ENCODE measurements at places on chromosomes 3 and 15.

DNA sequence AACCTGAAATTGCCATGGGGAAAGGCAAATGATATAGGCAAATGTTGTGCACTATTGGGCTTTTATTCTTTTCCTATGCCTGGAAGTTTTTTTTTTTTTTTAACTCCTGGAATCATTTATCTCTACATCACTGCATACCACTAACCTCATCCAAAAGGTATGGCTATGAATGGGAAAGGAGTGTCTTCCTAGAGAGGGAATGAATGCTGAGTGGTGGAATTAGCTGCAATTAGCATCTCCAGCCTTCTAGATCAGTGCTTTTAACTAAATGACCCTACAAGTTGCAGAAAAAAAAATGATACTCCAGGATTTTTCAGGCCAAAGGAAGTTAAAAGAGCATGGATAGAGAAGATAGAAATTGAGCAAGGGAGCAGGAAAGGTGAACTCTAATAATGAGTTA, 429.8 kb upstream of the PDZRN3 start:
- H3K4me1 ChIP-seq, result no peaks in the 10 kb centered on the region
- H3K27ac ChIP-seq, result no peak overlapping the region
- H3K36me3 ChIP-seq, result no peaks in the 10 kb centered on the region

DNA sequence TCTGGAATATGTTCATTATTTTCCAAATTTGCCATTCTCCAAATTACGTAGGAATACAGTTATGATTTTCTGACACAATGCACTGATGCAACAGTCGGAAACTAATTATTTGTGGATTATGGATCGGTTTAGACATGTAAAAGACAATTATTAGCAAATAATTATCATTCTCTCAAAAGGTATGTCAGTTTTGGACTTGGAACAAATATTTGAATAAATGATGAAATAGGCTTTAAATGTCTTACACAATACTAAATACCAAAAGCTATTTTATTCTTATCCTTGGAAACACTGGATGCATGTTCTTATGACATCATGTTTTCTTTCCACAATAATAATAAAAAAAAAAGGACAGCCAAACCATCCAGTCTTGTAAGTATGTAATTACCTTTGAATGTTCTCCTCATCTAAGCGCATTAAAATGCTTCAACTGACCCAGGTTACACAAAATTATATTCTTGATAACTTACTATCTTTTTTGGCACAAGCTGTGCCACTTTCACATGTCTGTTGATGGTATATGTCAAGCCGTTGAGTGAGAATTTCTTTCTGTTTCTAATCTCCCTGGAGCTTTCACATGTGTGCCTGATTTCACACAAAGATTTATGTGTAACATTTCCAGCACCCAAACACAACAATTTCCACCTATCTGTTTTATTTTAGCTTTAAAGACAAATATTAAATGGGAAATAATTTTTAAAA, 238.5 kb upstream of the ZNF385D start:
- no peaks in the 10 kb centered on the region for H3K27me3 ChIP-seq
- no peak overlapping the region for H3K27ac ChIP-seq
- H3K36me3 ChIP-seq, result no peaks in the 10 kb centered on the region
- no peaks in the 10 kb centered on the region for H3K4me1 ChIP-seq
- DNase-seq, result no peak

DNA sequence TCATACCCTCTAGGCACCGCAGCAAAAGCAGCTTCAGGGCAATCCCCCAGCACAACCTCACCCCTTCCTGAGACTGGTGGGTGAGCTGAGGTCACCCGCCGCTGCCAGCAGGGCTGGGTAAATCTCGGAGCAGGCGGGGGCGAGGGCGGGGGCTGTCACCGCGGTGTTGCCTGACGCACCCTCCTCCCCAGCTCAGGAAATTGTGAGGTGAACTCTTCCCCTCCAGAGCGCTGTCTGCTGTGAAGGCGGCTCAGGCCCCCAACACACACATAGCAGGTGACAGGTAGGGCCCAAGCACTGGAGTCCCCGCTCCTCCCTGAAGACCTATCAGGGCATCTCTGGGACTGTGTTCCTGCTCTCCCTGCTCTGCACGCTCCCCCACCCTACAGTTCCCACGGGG, 30.2 kb upstream of the FURIN start:
- H3K27ac ChIP-seq, result peak overlapping the region; percentile 72
- no peak overlapping the region for H3K4me3 ChIP-seq
- H3K4me1 ChIP-seq, result peaks cover 40% of the 10 kb centered on the region
- no peaks in the 10 kb centered on the region for H3K36me3 ChIP-seq

- peak; percentile 69 for DNase-seq
- no peaks in the 10 kb centered on the region for H3K4me1 ChIP-seq
- no peak overlapping the region for H3K4me3 ChIP-seq
- H3K36me3 ChIP-seq, result peaks cover 22% of the 10 kb centered on the region
Measured at GRCh38 chr3:33131331-33132018, 17.7 kb downstream of the CRTAP start.

DNA sequence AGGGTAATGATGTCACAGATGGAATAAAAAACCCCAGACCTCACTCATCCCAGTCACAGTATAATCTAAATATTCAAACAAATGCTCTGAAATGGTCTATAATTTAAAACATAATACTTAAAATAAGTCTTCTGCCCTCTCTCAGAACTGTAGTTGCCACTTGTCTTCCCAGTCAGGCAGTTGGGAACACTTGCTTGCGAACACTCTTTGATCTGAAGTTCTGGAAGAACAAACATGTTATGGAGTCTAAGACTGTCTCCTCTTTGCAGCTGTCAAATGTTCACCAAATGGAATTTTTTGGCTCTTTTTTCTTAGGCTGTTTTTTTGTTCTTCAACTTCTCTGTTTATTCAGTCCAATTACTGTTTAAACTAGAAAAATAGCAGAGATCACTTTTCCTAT, 711.1 kb upstream of the GOLIM4 start:
- no peak for DNase-seq
- H3K27ac ChIP-seq, result no peak overlapping the region
- no peaks in the 10 kb centered on the region for H3K36me3 ChIP-seq
- H3K4me1 ChIP-seq, result no peaks in the 10 kb centered on the region

DNA sequence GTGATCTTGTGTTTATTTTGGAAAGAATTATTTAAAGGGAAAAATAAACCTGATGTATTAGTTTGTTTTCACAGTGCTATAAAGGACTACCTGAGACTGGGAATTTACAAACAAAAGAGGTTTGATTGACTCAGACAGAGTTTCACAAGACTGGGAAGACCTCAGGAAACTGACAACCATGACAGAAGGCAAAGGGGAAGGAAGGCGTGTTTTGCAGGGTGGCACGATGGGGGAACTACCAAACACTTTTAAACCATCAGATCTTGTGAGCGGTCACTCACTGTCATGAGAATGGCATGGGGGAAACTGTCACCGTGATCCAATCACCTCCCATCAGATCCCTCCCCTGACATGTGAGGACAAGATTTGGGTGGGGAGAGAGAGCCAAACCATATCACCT, 87.0 kb downstream of the TP63 start:
- no peaks in the 10 kb centered on the region for H3K27me3 ChIP-seq
- no peaks in the 10 kb centered on the region for H3K4me1 ChIP-seq
- H3K27ac ChIP-seq, result no peak overlapping the region
- H3K4me3 ChIP-seq, result no peak overlapping the region

- H3K4me3 ChIP-seq, result no peak overlapping the region
- no peaks in the 10 kb centered on the region for H3K36me3 ChIP-seq
- no peak for DNase-seq
- H3K27me3 ChIP-seq, result no peaks in the 10 kb centered on the region
- H3K27ac ChIP-seq, result no peak overlapping the region
Measured at GRCh38 chr3:62601238-62602070, 228.1 kb upstream of the FEZF2 start.

DNA sequence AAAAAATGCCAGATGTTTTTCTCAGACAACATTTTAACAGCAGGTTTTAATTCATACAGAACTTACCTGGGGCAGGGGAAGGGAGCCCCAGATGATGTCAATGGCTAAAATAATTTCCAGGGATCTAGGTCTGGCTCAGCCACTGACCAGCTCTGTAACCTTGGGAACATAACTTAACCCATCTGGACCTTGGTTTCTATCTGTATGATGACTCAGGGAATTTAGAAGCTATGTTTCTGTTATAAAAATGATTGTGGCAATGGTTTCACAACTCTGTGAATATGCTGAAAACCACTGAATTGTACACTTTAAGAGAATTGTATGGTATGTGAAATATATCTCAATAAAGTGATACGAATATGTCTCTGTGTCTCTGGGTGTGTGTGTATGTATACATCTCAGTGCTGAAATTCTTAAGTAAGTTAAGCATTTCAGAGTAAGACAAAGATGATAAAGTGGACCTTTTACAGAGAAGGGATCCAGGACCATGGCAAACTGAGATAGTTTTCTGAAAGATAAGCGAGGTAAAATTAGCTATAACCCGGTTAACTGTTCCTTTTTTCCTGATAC, 2.9 kb downstream of the SH3GL3 start:
- DNase-seq, result no peak
- peaks cover 16% of the 10 kb centered on the region for H3K4me1 ChIP-seq
- H3K4me3 ChIP-seq, result no peak overlapping the region
- H3K36me3 ChIP-seq, result no peaks in the 10 kb centered on the region
- peaks cover 3% of the 10 kb centered on the region for H3K27me3 ChIP-seq
- no peak overlapping the region for H3K27ac ChIP-seq

DNA sequence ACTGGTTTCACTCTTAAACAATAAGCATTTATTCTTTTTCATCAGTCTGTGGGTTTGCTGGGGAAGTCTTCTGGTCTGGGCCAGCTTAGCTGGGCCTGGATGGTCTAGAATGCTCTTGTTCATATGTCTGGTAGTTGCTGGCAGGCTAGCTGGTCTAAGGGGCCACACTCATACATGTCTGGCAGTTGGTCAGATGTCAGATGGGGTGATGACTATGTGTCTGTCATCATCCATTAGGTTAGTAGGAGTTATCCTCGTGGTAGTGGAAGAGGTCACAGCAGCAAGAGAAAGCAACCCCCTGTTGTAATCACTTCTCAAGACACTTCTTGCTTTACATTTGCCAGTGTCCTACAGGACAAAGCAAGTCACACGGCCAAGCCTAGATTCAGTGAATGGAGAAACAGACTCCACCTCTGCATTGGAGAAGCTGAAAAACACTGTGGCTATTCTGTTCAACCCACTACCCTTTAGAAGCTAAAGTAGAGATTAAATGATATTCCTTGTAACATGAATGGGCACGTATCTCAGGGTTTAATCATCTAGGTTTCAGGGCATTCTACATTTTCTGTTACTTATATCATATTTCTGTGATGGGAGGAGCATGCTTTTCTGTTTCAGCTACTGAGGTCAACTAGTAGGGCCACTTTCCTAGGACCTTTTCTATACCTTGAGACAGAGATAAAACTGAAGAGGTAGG, 5.5 kb upstream of the ARID3B start:
- DNase-seq, result no peak
- peaks cover 9% of the 10 kb centered on the region for H3K4me1 ChIP-seq
- H3K27ac ChIP-seq, result no peak overlapping the region
- no peaks in the 10 kb centered on the region for H3K27me3 ChIP-seq
- no peaks in the 10 kb centered on the region for H3K36me3 ChIP-seq

- no peak overlapping the region for H3K27ac ChIP-seq
- DNase-seq, result no peak
- peaks cover 11% of the 10 kb centered on the region for H3K4me1 ChIP-seq
- no peaks in the 10 kb centered on the region for H3K36me3 ChIP-seq
Measured at GRCh38 chr3:172751175-172751704, 714 bp downstream of the ECT2 start.

DNA sequence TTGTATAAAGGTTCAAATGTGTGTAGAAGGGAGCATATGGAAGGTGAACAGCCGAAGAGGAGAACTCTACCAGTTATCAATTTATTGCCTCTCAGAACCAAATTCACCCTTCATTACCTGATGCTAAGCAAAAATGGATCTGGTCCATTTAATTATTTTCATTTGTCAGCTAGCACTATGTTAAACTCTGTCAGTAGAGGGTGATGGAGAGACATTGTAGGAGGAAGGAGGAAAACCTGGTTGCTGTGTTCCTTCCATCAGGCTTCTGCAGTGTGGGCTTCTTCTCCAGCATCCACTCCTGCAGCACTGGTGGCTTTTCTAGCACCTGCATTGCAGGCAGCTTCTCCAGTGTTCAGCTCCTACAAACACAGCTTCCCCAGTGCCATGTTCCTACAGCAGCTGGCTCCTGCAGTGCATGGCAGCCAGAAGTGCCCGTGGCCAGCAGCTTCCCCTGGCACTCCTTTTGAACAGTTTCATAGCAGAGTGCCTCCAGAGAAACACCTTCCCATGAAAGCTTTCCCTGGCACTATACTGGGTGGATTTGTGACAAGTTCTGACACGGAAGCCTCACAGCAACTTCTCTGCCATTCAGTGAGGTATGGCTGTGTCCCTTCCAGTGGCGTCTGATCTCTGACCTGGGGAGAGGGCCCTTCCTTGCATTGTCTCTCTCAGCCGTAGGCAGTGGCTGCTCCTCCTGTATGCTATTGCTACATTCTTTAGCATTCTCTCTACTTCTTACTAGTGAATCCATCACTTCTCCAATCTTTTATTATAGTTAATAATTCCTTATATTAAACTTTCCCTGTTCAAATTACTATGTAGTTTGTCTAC, 14.6 kb upstream of the IL17RD start:
- H3K27ac ChIP-seq, result no peak overlapping the region
- no peaks in the 10 kb centered on the region for H3K27me3 ChIP-seq
- H3K4me3 ChIP-seq, result no peak overlapping the region
- H3K4me1 ChIP-seq, result no peaks in the 10 kb centered on the region

GRCh38 chr3:46929324-46929723, 47.2 kb downstream of the CCDC12 start:
- no peak for DNase-seq
- H3K27ac ChIP-seq, result peak overlapping the region; percentile 30
- no peaks in the 10 kb centered on the region for H3K27me3 ChIP-seq
- peaks cover 19% of the 10 kb centered on the region for H3K36me3 ChIP-seq
- H3K4me1 ChIP-seq, result peaks cover 94% of the 10 kb centered on the region
- no peak overlapping the region for H3K4me3 ChIP-seq

DNA sequence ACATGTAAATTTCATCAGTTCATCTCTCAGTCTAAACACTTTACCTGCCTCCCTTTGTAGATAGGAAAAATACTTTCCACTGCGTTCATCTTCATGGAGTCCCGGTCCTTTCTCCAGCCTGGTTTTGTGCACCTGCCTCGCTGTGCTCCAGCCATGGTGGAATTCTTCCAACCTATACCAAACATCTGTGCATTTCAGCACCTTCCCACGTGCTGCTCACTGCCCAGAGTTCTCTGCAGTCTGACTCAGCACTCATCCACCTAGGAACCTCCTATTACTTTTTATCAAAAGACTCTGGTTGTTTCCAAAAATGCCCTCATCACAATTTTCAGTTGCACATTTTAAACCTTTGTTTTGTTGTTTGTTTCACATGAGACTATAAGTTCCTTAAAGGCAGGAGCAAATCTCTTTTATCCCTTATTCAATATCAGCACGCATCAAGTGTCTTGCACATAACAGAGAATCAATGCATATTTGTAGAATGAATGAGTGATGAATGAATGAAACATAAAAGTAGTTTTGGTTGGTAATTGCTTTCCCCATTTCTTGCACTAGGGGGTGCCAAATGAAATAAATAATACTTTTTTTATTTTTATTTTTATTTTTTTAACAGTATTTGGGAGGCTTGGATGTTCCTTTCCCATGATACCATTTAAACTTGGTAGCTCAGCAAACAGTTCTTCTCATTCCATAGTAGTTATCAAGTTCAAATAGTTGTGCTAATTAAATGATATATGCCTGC, 30.2 kb upstream of the ADAMTS9 start:
- H3K4me3 ChIP-seq, result no peak overlapping the region
- H3K27ac ChIP-seq, result no peak overlapping the region
- no peaks in the 10 kb centered on the region for H3K27me3 ChIP-seq
- H3K36me3 ChIP-seq, result no peaks in the 10 kb centered on the region
- no peak for DNase-seq
